ENCODE measurements at places on chromosomes 2 and 18.

- no peak for DNase-seq
These were observed 80.8 kb upstream of the L3MBTL4 start for GRCh38 chr18:6495536-6495935.

DNA sequence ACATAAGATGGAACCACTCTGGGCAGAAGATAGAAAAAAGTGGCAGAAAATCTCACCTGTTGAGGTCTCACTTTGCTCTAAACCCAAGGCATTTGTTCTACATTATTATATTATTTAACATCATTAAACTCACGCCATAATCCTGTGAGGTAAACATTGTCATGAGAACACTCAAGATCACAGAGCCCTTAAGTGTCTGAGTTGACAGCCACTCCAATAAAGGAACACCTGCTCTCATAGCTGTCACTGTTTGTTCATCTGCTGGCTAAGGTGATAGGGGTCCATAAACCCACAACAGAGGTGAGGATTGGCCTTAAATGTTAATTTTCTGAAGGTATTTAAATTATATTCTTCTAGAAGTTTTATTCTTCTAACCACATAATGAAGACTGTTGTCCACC is 439.7 kb downstream of the RIT2 start:
- no peak for DNase-seq

DNA sequence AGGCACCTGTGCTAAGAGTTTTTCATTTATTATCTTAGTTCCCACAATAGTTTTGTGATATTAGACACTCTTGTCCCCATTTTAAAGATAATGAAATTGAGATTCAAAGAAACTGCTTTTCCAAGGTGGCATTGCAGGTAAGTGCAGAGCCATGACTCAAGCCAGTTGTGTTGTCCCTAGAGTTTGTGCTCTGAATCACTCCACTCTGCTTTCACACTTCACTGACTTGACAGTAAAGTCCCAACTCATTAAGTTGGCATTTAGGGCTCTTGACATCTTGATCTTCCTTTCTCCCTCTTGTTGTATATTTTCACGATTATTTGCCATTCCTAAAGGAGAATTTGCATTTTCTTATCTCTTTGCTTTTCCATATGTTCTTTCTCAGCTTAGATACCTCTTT is 114.3 kb downstream of the DIS3L2 start:
- no peak for DNase-seq

GRCh38 chr18:25604894-25605597 is 253.1 kb upstream of the ZNF521 start:
- DNase-seq: no peak

GRCh38 chr18:5865521-5865920 is 29.8 kb downstream of the TMEM200C start:
- DNase-seq: no peak

- DNase-seq: no peak
These were observed 5.8 kb upstream of the MTA3 start for GRCh38 chr2:42562474-42563144.

GRCh38 chr2:16671760-16672159 is 6.1 kb upstream of the CYRIA start:
- DNase-seq: no peak

DNA sequence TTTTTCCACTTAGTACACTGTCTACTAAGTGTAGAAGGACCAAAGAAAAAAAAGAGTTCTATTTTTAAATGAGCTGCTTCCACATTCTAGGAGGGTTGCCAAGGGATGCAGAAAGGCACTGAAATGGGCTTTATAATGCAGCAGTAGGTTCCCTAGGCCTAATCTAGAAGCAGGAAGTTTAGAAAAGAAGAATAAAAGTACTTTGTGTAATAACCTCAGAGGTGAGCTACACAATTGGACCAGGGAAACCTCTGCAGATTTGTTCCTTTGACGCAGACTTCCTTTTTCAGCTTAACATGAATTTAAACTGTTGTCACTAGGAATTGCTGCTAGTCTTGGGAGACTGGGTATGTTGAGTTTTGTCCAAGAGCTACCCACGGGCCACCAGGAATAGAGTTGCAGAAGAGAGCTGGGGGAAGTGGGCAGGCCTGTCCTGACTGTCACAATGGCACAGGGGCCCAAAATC is 34.6 kb upstream of the RAB1A start:
- no peak for DNase-seq

- no peak for DNase-seq
These were observed 117.4 kb upstream of the EPB41L3 start for GRCh38 chr18:5661179-5661578.

DNA sequence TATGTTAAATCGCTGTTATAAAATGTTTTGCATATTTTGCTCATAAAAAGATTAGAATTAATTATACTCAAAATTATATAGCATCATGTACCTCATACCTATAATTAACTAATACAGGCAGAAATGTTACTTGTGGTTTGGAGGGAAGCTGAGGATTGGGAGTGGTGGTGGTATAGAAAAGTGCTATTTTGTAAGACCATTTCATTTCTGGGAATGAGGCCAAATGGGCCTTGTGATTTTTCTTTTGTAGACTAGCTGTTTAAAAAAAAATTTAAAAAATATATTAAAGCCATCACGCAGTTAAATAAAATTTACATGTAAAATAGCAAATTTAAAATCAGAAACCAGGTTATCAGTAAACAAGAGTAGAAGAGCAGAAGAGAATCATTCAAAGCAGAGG is 560.8 kb upstream of the FAM98A start:
- DNase-seq: no peak

GRCh38 chr2:73700661-73701447 is 36.3 kb downstream of the TPRKB start:
- no peak for DNase-seq

DNA sequence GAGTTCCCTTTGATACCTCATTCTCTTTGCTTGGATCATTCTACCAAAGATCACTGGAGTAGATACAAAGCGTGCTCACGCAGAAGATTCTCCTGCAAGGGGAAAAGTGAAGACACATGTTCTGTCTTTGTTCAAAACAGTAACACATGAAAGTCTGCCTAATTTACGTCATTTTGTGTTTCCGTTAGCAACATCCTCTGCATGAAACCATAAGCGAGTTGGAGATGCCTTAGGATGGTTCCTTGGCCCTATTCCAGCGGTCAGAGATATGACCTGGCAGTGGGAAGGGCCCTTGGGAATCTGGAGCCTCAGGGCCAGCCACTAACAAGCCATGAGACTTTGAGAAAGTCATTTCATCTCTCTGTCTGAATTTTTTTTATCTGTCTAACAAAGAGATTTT is 180.9 kb upstream of the TWIST2 start:
- DNase-seq: no peak

DNA sequence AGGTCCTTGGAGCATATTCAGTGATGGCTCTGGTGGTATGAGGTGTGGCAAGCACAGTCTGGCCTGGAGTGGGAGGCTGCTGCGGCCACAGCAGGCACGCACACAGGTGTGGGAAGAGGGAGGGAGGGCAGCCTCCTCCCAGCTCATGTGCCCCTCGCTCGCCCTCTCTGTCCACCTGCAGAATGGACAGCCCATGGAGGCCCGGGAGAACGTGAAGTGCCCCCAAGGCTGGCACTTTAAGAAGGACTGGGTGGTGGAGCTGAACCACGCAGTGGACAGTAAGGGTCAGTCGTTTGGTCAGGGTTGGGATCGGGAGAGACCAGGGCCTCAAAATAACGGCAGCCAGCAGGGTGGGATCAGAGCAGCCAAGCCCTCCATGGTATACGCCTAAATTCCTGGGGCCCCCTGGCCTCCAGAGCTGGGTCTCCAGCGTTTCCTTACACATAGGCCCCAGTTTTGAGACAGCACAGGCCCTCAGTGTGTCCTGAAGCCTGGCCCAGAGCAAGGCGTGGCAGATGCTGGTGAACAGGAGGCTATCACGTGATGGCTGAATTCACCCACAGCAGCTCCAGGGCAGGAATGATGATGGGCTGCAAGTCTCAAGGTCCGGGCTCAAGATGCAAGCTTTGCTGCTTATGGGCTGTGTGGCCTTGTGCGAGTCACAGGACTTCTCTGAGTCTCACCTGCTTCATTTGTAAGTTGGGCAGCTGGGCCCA is 47.9 kb downstream of the FER1L5 start:
- no peak for DNase-seq

GRCh38 chr18:65746936-65747335 is 3.9 kb upstream of the CDH7 start:
- no peak for DNase-seq

GRCh38 chr2:120793682-120794403 is 58.2 kb downstream of the GLI2 start:
- DNase-seq: no peak

DNA sequence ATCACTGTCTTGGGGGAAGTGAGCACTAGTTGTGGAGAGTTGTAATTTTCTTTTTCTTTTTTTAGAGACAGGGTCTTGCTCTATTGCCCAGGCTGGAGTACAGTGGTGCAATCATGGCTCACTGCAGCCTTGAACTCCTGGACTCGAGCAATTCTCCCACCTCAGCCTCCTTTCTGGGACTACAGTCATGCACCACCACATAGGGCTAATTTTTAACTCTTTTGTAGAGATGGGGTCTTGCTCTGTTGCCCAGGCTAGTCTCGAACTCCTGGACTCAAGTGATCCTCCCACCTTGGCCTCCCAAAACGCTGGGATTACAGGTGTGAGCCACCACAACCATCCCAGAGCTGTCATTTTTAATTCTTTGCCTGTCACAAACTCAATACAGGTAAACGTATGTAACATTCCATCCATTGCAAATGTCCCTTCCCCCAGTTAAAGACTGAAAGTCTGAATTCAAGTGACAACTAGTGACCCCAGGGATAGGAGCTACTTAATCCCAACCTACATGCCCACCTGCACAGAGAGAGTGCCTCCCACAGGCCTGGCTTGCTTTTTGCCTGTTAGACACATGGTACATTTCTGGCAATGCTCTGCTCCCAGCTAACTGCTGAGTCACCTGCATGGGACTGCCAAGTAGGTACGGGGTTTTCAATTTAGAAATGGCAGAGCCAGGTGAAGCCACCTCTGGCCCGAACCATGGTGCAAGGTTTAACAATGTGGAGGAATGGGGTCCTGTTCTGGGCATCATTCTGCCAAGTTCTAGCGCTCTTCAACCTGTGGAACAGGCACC is 60.6 kb downstream of the CYB5A start:
- DNase-seq: no peak
